NCI-H82 (cell line): ENCODE measurements at places on chromosomes 1 and 21.
A peak's percentile ranks its signal among the peaks of the same experiment; 100 is the strongest.

GRCh38 chr1:209057901-209058300 is 525.6 kb upstream of the CAMK1G start:
- DNase-seq, result no peak

DNA sequence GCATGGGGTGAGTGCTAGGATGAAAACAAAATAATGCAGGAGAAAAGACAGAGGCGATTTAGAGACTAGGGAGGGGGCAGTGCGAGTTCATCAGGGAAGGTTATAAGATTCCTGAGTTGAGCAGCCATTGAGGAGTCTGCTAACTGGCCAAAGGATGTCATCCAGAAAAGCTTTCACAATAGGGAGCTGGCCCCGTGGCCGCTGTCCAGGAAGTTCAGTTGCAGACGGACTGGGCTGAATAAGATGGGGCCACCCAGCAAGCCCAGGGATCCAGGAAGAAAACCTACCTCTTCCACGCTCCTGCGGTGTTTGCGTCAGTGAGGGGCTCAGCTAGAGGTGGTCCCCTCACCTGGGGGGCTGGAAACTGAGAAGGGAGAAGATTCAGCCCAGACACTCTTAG is 4.0 kb upstream of the PKP1 start:
- DNase-seq, result no peak

GRCh38 chr1:164699815-164700491 is 141.0 kb downstream of the PBX1 start:
- no peak for DNase-seq

DNA sequence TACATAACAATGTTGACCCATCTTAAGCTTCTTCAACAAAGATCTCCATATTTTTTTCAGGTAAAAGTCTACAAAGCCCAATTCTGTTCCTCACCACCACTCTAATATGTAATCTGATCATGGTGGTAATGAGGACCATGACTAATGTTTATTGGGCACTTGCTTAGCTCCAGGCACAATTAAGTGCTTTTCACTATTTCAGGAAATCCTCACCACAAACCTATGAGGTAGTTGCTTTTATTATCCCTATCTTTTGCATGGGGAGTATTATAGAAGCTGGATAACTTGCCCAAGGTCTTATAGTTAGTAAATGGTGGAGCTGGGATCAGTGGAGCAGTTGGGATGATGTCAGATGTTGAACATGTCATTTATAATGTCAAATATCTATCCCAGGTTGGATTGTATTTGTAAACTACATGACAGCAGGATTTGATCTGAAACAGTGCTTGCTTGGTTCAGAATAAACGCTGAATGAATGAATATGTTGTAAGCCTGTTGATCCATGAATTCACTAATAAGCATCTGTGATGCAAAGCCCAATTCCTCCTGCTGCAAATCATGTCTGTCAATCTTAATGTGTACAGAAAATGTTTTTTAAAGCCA is 283.3 kb upstream of the ST6GALNAC5 start:
- DNase-seq, result no peak

- DNase-seq, result no peak
Measured at GRCh38 chr1:44808063-44808937, at the start of gene BTBD19. Gene BTBD19, plus strand, starts transcription at chr1:44808523. Its CDS starts 298 bp downstream, at chr1:44808821.

DNA sequence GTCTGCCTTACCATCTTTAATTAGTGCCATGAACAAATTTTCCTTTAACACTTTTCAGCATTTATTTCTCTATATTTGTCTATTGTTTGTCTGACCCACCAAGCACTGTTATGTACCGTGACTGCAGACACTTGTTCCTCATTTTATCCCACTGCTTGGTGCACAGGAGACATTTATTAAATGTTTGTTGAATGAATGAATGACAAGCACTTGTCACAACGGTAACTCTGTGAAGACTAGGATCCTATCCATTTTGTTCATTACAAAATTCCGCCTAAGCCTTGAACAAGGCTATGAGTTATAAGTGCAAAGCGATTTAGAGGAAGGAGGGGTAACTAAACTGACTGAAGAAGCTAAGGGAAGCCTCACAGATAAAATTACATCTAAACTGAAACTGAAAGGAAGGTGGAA is 379 bp upstream of the STRIP1 start:
- no peak for DNase-seq

GRCh38 chr1:43930168-43930948 is 3.2 kb upstream of the ARTN start:
- peak; percentile 59 for DNase-seq

- no peak for DNase-seq
Measured at GRCh38 chr1:77412820-77413530, 131.2 kb downstream of the AK5 start.

- no peak for DNase-seq
Measured at GRCh38 chr1:40734882-40735628, 43.6 kb downstream of the NFYC start.
